Progenitor cell of endocrine pancreas (in vitro differentiated cells): ENCODE measurements at places on chromosomes 6 and 20. TPM values are rescaled to one million over a fixed set of nuclear protein-coding genes. Genes with fewer than 3 reads are reported as not detected.

- DNase-seq = no peak
- no peak overlapping the region for H3K4me3 ChIP-seq
- H3K27me3 ChIP-seq = no peaks in the 10 kb centered on the region
- H3K36me3 ChIP-seq = no peaks in the 10 kb centered on the region
- no peaks in the 10 kb centered on the region for H3K4me1 ChIP-seq
- no peak overlapping the region for H3K27ac ChIP-seq
Observed at GRCh38 chr20:49786668-49787370, 25.8 kb upstream of the SLC9A8 start.

- DNase-seq = no peak
- H3K27ac ChIP-seq = no peak overlapping the region
- H3K36me3 ChIP-seq = no peaks in the 10 kb centered on the region
Observed at GRCh38 chr20:11001764-11002540, 328.2 kb upstream of the JAG1 start.

Gene MAP3K7
- total RNA-seq = 40.3 and 41.6 TPM in 2 replicates

Gene DPPA5
- not detected in 2 replicates for total RNA-seq

Gene SLC12A5
- total RNA-seq = 8.5 and 8.8 TPM in 2 replicates
